ENCODE measurements at places on chromosomes 7 and 10.

GRCh38 chr7:3206101-3206500 is 95.0 kb upstream of the SDK1 start:
- DNase-seq, result no peak

DNA sequence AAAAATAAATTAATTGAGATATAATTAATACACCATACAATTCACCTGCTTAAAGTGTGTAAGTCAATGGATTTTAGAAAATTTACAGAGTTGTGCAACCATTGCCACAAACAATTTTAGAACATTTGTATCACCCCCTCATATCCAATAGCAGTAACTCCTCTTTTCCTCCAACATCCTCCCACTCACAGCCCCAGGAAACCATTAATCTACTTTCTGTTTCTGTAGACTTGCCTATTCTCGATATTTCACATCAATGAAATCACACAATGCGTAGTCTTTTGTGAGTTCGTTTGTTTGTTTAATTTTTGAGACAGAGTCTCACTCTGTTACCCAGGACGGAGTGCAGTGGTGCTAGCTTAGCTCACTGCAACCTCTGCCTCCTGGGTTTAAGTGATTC is 13.7 kb upstream of the HERC4 start:
- DNase-seq, result no peak

DNA sequence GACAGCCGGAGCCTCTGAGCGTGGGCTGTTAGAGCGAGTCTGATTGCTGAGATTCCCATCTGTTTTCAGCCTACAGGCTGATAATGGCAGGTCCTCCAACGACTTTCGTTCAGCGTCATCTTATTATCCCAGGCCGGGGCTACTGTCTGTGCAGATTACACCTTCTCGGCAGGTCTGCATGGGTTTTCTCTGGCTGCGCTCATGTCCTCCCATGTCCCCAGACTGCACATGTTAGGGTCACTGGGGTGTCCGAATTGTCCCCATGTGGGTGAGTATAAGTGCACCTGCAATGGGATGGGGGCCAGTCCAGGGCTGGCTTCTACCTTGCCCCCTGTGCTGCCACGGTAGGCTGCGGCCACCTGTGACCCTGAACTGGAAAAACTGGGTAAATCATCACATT is 257.8 kb downstream of the COBL start:
- DNase-seq, result no peak

DNA sequence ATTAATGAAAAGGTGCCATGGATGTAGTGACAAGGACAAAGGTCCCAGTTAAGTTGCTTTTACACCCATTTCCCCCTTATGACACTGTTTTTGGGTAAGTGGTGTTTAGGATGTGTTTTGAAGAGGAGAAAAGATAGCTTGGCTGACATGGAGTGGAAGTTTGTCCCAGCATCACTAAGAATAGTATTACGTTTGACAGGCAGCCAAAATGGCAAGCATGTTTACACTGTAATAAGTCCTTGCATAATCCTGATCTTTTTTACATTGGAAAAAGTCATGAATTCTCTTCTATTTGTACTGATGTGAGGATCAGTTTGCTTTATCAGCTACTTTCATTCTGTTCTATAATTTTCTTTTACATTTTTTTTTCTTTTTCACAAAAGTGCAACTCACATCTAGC is 137.8 kb downstream of the CHRM2 start:
- no peak for DNase-seq

DNA sequence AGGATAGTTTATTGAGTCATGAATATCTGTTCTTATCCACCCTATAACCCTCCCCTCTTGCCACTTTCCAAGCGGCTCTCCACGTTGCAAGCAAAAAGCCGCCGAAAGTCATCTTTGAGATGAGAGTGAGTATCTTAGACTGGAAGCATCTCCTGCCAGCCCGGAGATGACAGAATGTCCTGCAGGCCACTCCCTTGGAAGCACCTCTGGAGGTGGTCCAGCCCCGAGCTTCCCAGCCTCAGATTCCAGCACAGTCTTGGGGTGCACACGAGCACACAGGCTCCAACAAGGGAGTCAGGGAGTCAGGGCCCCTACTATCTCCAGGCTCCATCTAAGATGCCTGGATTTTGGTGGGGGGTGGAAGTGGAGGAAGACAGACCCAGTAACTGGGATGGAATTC is 5.5 kb upstream of the ELN start:
- no peak for DNase-seq

DNA sequence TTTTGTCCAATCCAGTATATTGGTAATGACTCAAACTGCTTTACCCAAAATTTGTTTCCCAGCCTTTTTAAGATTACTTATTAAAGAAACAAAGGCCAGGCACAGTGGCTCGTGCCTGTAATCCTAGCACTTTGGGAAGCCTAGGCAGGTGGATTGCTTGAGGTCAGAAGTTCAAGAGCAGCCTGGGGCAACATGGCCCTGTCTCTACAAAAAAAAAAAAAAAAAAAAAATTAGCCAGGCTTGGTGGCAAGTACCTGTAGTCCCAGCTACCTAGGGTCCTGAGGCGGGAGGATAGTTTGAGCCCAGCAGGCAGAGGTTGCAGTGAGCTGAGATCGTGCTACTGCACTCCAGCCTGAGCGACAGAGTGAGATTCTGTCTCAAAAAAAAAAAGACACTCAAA is 7.0 kb upstream of the ARHGAP12 start:
- DNase-seq, result no peak

DNA sequence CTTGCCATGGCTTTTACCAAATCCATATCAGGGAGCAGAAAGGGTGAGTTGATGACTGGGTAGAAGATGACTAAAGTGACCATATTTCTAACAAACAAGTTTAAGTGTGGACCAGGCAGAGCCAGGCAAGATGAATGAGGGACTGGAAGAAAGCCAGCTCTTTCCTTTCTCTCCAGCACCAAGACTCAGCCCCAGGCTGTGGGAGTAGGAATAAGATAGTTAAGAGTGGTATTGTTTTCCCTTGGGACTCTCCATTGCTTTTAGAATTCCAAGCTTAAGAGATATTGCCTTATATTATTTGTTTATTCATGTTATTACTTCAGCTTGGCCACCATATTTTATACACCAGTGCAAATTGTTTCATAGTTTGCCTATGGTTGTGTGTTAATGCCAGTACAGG is 28.8 kb upstream of the TSPAN33 start:
- DNase-seq, result no peak

- no peak for DNase-seq
Observed at GRCh38 chr7:103068414-103069403, 5.9 kb downstream of the FBXL13 start.

GRCh38 chr7:129728875-129729467 is 117.5 kb downstream of the NRF1 start:
- DNase-seq, result no peak

GRCh38 chr10:61284222-61284890 is 168.8 kb downstream of the TMEM26 start:
- DNase-seq, result no peak

- DNase-seq, result no peak
Observed at GRCh38 chr10:19826712-19827111, 10.5 kb downstream of the PLXDC2 start.

- DNase-seq, result no peak
Observed at GRCh38 chr7:87380905-87381304, 35.4 kb downstream of the CROT start.

- no peak for DNase-seq
Observed at GRCh38 chr10:73910401-73910763, 550 bp upstream of the PLAU start.

DNA sequence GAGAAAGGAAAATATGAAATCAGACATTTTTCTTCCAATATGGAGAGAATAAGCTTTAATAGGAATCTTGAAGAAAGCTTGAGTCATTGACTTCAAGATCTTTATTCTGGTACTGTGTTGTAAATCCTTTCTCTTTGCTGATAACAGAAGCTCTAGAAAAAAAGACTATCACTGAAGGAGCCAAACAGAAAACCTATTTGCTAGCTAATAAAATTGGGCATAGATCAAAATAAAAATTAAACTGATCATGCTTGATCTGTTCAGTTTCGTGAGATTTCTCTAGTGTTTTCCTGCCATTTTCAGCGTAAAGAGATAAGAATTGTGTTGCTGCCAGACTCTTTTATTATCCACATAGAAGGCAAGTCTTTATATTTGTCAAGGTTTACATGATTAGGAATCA is 1.5 kb upstream of the GHITM start:
- no peak for DNase-seq

DNA sequence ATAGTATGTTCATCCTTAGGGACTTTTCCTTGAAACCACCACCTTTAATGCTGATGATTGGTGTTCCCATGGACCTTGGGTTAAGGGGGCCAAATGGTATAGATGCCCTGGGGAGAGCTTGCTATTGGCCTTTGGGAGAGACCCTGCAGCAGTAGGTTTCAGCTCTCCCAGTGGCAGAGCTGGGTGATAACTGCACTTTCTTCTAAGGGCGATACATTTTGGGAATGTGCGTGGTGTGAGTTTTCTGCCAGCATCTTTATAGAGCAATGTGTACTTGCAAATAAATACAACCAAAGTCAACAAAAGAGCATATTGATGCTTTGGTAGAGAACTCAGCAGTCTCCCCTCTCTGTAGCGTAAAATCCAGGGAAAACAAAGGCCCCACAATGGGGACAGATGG is 404.1 kb downstream of the PAXIP1 start:
- DNase-seq, result no peak

GRCh38 chr10:79378647-79379511 is 31.6 kb downstream of the PPIF start:
- no peak for DNase-seq

GRCh38 chr10:121597504-121598262 is 561 bp downstream of the FGFR2 start:
- DNase-seq, result no peak

Measured in stimulated activated CD8-positive, alpha-beta memory T cell treated with anti-CD3 and anti-CD28 coated beads, Interleukin-4, amount 100 ng/mL, for 1 hour (primary cell).